Activated naive CD4-positive, alpha-beta T cell (primary cell): ENCODE measurements at places on chromosomes 2 and 18.

- DNase-seq: no peak
Measured at GRCh38 chr18:68604256-68604655, 110.7 kb downstream of the TMX3 start.

DNA sequence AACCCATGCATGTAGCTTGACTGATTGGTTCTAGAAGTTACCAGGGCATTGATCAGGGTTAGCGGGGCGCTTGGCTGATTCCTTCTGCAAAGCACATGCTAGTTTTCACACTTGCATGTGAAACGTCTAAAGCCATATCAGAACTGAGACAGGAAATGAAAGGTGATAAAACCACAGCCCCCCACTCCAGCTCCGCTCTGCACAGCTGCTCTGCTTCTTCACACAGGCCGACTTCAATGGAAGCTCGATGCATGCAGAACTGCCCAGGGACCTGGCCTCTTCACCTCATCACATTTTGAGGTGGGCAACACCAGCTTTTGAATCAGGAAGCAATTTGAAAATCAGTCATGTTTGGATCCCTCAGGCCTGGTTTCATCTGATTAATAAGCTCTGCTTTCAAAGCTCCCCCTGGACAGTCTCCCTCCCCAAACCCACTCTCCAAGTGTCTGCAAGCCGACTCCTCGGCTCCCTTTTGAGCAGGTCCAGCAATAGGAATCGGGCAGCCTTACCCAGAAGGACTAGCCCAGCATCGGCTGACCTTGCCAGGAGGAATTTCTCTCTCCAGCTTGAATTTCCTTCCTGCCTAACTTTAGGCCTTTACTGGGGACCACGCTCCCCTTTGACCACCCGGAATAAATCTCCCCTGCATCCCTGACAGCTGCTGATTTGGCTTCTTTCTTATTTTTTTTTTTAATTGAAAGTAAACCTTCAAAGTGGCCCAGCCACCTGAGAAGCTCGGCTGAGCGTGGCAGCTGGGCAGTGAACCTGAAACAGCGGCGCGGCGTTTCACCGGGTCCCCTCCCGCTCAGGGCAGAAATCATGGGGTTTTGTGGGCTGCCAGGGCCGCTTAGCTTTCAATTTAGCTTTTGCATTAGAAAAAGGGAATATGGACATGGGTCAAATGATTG lies 31.7 kb downstream of the HRH4 start:
- no peak for DNase-seq

GRCh38 chr2:191436368-191437055 lies 191.3 kb downstream of the MYO1B start:
- DNase-seq: no peak

GRCh38 chr2:85893428-85894258 lies 4.9 kb upstream of the ST3GAL5 start:
- no peak for DNase-seq

- no peak for DNase-seq
Measured at GRCh38 chr2:122643725-122644329, 888.4 kb downstream of the TSN start.
